ENCODE measurements at places on chromosomes 2 and 18.

- DNase-seq: no peak
Measured at GRCh38 chr2:106577255-106577651, 90.1 kb downstream of the CD8B2 start.

- DNase-seq: no peak
Measured at GRCh38 chr2:234378440-234378839, 118.4 kb downstream of the ARL4C start.

- no peak for DNase-seq
Measured at GRCh38 chr2:200054681-200055468, 99.5 kb downstream of the MAIP1 start.

DNA sequence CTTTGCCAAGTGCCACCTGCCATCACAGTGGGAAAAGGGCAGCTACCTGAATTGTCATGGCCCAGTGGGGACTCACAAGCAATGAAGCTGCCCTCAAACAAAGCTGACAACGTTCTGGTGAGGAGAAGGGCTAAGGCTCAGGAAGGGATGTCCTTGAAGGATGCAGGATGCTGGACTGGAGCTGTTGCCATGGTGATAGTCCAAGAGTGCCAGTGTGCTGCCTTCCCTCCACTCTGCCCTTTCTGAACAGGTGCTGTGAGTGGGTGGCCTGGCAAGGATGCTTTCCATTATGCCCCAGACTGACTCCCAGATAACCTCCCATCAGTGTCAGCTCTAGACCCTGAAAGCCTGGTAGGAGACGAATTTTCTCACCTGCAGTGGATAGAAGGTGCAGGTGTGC, 137.8 kb upstream of the GYPC start:
- DNase-seq: no peak

- no peak for DNase-seq
Measured at GRCh38 chr2:240630771-240631547, 5.7 kb downstream of the GPR35 start.

GRCh38 chr2:60361498-60361897, 192.0 kb downstream of the BCL11A start:
- DNase-seq: no peak

GRCh38 chr2:149087751-149088150, 49.3 kb downstream of the LYPD6B start:
- no peak for DNase-seq

GRCh38 chr2:28292491-28292890, 100.2 kb upstream of the FOSL2 start:
- no peak for DNase-seq

GRCh38 chr2:174326161-174327020, 8.4 kb upstream of the SP9 start:
- peak; percentile 11 for DNase-seq

GRCh38 chr2:88693911-88694414, 2.5 kb downstream of the RPIA start:
- DNase-seq: no peak

- no peak for DNase-seq
Measured at GRCh38 chr2:169351725-169352124, 10.6 kb downstream of the LRP2 start.

DNA sequence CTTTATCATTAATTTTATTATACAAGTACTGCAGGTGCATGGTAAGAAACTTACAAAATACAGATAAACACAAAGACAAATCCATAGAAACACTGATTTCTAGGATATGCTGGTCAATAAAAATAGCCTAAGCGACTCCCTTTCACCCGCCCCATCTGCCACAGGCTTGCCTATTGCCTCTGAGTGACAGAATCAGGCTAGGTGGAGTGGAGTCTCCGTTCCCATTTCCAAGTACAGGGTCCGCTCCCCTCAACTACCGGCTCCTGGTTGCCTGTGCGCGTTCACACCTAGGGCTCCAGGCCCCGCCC, 201 bp upstream of the TRAPPC12 start:
- DNase-seq: no peak

DNA sequence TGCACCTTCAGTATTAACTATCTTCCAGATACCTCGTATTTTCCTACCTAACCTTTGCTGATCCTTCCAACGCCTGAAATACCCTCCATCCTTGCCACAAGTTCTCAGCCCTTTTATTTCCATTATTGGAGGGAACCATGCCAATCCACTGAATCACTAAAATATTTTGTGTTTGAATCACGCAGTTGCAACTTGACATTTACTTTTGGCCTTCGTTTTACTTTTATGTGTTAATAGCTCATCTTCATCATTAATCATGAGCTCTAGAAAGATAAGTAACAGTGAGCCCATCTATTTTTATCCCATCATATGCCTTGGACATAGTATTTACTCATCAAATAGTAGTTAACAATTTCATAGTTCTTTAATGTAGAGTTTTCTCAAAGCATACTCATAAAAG, 463.2 kb downstream of the THSD7B start:
- no peak for DNase-seq

GRCh38 chr2:135997380-135997779, 12.0 kb upstream of the DARS1 start:
- DNase-seq: no peak

DNA sequence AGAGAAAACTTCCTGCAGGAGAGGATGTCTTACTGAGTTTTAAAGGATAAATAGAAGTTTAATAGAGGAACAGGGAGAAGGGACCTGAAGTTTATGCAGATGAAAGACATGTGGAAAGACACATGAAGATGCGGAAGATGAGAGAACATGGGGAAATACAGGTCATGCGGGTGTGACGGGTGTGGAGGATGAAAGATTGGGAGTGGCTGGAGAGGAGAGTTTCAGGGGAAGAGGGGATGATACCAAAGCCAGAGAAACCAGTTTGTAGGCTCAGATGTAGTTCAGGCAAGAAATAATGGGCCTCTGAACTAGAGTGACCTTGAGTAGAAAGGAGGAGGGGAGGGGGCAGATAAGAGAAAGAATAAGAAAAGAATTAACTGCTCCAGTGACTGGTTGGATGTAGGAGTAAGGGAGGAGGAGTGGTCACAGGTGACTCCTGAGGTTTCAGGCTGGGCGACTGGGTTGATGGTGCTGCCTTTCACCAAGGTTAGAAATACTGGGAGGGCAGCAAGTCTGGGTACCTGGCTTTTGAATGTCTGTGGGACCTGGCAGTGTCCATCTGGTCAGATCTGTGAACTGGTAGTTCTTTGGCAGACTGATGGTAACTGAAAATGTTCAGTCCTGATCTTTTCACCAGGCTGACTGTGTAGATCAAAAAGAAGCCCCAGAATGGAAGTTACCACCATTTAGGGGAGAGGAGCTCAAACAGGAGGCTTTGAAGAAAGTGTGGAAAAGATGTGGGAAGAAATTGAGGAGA, 69.4 kb downstream of the TET3 start:
- no peak for DNase-seq

DNA sequence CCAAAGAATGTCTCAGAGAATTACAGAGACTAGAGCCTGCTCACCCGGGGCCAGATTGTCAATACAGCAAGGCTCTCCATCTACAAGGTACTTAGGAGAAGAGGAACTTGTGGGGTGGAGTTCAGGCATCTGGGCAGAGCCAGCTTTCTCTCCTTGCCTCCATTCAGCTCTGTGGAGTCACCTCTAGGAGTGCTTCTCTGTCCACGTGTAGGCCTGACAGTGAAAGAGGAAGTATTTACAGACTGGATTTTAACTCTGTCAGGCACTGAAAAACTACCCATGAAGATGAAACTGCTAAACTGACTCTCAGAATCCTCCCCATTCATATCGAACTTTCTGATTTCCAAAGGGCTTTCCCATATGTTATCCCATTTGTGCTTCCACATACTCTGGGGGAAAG, 315.6 kb downstream of the SETBP1 start:
- no peak for DNase-seq

DNA sequence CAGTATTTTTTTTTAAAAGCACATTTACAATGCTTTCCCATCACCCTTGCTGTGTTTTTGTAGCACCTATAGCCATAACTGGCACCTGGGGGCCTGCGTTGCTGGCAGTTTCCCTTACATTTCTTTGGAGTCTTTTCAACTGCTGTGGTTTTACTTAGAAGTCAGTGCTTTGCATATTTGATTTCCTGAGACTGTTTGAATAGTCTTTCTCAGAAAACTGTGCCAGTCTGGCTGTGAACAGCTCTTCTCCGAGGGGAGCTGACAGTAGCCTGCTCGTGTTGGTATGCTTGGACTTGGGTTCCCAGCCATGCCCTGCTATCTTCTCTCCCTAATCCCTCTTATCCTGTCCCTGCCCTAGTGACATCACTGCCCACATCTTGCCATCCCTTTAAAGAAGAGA, 81.5 kb downstream of the DPP4 start:
- DNase-seq: peak; percentile 58

GRCh38 chr2:54122171-54122935, 6.9 kb downstream of the ACYP2 start:
- no peak for DNase-seq

GRCh38 chr2:7044253-7045250, 127.3 kb downstream of the RNF144A start:
- peak; percentile 65 for DNase-seq

GRCh38 chr2:72988726-72989273, 71.5 kb downstream of the EMX1 start:
- no peak for DNase-seq
